ENCODE measurements at places on chromosomes 13 and 19.

GRCh38 chr19:5214902-5215301 lies 125.7 kb downstream of the PTPRS start:
- no peak for DNase-seq

- no peak for DNase-seq
Measured at GRCh38 chr19:31089681-31090080, 259.6 kb downstream of the TSHZ3 start.

DNA sequence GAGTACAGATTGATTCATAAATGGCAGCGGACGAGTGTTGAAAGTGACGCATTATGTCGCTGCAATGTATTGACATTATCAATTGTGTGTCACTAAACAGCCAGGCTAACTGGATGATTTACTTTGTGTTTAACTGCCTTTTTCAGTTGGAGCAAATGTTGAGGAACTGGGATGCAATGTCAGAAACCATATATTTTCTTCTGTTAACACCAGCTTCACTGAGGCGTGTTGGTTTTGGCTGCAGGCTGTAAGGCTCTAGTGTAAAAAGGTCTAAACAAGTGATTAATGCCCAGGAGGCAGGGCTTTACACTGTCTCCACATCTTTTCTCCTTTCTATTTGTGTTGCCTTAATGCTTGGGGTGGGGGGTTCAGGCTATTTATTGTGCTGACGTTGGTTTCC lies 80.1 kb downstream of the GGACT start:
- DNase-seq: no peak

DNA sequence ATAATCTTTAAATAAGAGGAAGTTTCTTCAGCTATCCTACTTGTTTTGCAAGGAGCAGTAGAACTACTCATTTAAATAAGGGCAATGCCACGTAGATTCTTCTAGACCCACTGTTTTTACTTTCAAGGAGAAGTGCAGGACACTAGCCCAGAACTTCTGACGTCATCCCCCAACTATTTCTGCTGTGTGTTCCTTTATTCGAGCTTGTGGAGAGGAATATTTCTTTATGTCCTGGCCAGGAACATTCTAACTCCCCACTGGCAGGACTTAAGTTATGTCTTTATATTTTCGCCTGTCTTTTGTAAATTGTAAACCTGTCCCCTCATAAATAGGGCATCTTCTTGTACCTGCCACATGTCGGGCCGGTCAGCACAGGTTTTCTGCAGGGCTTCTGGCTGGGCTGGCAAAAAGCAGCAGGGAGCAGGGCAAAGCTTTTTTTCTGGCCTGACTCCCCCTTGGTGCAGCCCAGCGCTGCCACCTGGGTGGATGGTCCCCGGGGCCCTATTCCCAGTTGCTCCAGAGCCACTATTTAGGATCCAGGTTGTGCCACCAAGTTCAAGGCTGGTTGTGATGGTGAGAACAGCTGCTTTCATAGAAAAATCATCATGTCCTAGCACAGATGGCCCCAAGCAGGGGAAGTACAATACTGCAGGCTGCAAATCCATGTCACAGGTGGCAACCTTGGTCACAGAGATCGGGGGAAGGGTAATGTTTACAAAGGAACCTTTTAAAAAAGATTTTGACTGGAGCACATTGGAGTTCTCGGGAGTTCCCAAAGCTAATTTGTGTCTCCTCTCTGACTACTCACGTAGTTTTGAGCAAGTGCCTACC lies 1.8 kb downstream of the MBNL2 start:
- DNase-seq: peak; percentile 69

DNA sequence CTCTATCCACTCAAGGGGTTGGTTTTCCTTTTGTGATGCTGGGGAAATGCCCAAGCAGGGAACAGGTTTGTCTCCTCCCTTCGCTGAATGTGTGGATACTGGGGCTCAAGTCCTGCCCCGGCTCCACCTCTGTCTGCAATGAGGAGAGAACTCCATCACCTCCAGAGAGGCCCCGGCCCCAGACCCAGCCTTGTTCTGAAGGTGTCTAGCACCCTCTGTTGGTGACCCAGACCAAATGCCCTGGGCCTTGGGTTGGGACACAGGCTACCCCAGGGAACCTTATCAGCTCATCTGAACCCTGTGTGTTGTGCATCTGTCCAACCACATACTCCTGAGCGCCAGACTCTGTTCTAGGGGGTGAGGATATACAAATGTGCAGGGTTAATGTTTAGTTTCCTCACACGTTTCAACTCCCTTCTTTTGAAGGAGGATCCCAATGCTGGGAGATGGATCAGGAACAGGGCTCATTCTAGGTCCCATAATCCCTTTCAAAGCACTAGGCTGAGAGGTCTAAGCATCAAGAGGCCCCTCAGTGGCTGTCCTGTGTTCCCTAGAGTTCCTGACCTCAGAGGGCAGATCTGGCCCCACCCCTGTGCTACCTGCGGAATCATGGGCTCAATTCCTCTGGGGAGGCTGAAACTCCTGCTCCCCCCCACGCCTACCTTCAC lies 112.5 kb upstream of the SLC7A1 start:
- peak; percentile 84 for DNase-seq

DNA sequence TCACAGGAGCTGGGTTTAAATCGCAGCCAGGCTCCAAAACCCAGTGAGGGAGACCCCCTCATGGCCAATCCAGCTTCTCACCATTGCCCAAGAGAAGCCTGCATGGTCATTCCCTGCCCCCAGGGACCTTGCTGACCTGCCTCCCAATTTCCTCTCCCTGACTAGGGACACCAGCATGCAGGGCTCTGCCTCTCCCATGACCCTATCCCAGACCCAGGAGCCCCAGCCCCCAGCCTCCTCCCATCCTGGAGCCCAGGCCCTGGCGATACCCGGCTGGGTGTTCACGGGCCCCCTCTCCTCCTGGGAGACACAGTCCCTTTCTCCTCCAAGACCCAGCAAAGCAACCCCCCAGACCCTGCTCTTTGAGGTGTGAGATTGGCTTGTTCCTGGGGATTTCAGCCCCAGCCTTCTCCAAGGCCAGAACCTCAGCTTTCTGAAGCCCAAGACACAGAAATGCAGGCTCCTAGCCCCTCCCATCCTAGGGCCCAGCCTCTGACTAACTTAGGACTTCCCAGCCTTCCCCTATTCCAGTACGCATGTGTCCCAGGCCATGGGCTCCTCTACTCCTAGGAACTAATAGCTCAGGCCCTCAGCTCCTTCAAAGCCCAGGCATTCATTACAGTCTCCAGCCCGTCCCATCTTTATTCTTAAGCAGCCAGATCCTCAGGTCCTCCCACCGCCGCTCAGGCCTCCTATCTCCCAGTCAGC lies 1.1 kb downstream of the GYS1 start:
- peak; percentile 92 for DNase-seq

DNA sequence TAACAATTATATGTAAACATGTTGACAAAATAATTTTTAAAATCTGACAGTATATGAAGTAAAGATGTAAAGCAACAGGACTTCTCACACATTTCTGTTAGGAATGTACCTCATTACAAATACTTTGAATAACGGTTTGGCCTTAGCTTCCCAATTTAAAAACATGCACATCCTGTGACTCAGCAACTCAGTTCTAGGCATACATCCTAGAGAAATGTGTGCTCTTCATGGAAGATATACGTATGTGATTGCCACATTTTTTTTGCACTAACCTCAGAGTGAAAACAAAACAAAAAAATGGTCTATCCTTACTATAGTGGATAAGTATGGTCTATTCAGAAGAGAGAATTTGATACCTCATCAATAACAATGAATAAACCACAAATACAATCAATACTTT lies 314.6 kb downstream of the LIG4 start:
- DNase-seq: no peak
